Stimulated activated CD8-positive, alpha-beta memory T cell treated with anti-CD3 and anti-CD28 coated beads, Interleukin-7, amount 100 ng/mL, for 4 hours (primary cell): ENCODE measurements at places on chromosomes 11 and 22.

DNA sequence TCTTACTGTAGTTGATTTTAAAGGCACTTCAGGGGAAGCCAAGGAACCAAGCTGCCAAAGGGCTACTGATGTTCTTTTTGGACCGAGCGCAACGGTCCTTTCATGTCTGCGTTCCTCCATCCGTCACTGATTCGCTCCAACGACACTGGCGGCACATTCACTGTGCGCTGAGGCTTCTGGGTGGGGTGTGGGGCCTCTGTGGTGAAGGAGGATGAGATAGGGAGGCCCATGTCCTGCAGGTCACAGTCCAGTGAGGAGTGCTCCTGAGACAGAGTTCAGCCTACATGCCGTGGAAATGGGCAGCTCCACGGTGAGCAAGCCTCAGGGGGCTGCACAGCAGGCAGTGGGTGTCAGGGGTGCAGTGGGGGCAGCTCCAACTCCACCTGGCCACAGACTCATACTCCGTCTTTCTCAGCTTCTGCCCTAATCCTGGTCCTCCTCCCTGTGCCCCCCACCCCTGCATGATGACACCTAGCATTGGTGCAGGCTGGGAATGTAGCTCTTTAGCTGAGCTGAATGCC lies 87.8 kb upstream of the SHANK2 start:
- DNase-seq, result no peak

DNA sequence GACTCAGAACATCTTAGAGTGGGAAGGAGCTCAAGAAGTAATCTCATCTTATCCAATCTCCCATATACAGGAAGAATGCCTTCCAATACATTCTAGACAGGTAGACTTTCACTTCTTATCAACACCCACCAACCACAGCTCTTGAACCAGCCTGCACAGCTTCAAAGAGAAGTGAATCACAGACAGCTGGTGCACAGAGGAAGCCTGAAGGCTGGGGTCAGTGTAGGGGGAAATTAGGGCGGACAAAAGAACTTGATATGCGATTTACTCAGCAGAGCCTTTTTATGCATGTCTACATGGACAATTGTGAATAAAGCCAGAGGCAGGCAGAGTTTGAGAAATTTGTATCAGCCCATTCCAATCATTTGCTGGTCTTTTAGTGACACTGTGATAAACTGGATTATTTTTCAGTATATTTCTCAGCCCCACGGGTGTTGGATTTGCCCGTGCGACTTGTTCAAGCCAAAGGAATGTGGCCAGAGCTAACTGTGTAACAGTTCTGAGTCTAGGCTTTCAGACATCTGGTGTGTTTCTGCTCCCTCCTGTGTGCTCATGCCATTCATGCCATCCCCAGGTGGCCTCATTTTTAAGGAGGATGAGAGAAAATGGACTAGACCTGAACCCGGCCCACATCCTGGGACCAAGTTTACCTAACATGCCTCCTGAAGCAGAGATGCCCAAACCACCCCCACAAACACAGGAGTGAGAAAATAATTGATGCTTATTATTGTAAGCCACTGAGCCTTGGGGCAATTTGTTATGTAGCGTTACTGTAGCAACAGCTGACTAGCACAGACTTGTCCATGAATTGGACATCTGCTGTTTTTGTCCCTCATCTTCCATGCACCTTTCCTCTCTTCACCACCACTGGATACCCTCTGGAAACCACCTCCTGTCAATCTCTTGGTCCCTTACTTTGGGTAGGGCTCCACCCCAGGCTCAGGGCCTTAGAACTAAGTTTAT lies 137.5 kb upstream of the HSD17B12 start:
- DNase-seq, result no peak

GRCh38 chr11:27869701-27870100 lies 169.4 kb upstream of the BDNF start:
- DNase-seq, result no peak

- no peak for DNase-seq
Observed at GRCh38 chr11:1759151-1759850, 4.4 kb downstream of the CTSD start.

DNA sequence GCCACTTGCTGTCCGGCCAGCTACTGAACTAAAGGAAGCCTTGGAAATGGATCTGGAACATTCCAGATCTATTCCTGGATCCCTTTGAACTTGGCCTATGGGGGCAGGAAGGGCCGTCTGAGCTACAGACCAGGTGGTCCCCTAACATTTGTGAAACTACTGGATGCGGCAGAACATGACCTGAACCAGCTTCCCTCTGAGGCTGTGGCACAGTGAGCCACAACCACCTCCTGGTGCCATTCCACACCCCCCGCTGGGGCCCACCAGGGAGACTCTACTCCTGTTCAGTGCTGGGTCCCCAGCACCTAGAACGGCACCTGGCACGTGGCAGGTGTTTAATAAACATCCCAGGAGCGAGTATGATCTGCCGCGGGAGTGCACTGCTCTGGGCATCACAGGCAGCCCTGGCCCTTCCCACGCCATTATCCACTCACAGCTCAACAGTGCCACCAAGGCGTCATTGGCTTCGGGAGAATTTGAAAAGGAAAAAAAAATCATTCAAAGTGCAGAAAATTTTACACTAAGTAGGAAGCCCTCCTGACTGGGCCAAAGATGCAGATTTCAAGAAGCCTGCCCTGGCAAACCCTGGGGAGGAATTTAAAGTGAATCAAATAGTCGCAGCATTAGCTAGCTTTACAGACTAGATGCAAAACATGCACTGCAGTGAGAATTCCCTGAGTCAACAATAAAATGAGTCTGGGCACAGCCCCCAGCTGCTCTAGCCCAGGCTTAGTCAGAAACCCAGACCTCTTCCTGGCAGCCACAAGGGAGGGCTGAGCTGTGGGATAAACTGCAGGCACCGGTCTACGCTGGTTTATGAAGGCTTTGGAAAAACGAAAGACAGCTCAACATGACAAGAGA lies 14.3 kb upstream of the EFCAB6 start:
- DNase-seq, result no peak

GRCh38 chr11:32343325-32344008 lies 91.9 kb downstream of the WT1 start:
- no peak for DNase-seq
